ENCODE measurements at places on chromosomes 5 and 9. TPM values are rescaled to one million over a fixed set of nuclear protein-coding genes. Genes with fewer than 3 reads are reported as not detected.

The IL3 gene
- not detected for total RNA-seq

The CKMT2 gene
- total RNA-seq: not detected

The SCGB3A1 gene
- total RNA-seq: not detected

The GZMA gene
- total RNA-seq: not detected

The RAB3C gene
- total RNA-seq: not detected

The CBY3 gene
- total RNA-seq: not detected

The AIF1L gene
- total RNA-seq: 49.5 TPM

The PAEP gene
- not detected for total RNA-seq

The OR1Q1 gene
- total RNA-seq: not detected

The SCGB3A2 gene
- not detected for total RNA-seq

The NEURL1B gene
- total RNA-seq: 0.40 TPM

The CEP72 gene
- total RNA-seq: 7.8 TPM

The CTNND2 gene
- not detected for total RNA-seq

The C5orf52 gene
- not detected for total RNA-seq

The PPP3R2 gene
- not detected for total RNA-seq
